ENCODE measurements at places on chromosomes 5 and 9. TPM values are rescaled to one million over a fixed set of nuclear protein-coding genes. Genes with fewer than 3 reads are reported as not detected.

Gene SGCD
- 0.05 TPM for total RNA-seq

DNA sequence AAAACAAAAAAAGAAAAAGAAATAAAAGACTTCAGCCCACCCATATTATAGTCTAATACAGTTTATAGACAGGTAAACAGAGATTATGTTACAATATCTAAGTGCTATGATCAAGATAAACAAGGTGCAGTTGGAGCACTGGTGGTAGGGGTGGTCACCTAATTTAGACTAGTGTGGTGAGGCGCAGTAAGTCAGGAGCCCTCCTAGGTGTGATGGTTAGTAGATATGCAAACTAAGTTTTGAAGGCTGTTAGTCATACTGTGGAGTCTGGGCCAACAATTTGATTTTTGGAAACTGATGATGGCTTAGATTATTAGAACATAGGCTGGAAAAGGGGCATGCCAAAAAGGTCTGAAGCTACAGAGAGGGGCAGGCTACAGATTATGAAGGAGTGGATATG lies 14.7 kb downstream of the NIPBL start:
- no peak for DNase-seq

Gene ZNF169
- total RNA-seq = 4.8 TPM

GRCh38 chr5:40834391-40834848 lies 602 bp downstream of the RPL37 start:
- no peak for DNase-seq

Gene DIMT1
- 27.7 TPM for total RNA-seq

Gene BTNL9
- 0.15 TPM for total RNA-seq

DNA sequence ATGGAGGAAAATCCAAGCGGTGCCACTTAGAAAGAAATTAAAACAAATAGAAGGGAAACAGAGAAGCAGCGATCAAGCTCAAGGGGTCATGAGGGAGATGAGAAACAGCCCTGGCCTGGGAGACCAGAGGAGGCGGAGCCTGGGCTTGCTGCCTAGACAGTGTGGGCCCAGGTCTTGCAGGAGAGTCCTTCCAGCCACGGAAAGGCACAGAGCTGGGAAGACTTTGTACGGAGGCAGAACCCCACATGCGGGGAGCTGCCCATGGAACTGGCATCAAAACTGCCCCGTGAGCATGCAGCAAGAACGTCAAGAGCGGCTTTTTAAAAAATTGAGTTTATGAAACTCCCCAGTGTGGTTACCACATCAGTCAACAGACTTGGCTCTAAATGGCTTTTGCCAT lies 119.4 kb downstream of the IRX1 start:
- DNase-seq = no peak

DNA sequence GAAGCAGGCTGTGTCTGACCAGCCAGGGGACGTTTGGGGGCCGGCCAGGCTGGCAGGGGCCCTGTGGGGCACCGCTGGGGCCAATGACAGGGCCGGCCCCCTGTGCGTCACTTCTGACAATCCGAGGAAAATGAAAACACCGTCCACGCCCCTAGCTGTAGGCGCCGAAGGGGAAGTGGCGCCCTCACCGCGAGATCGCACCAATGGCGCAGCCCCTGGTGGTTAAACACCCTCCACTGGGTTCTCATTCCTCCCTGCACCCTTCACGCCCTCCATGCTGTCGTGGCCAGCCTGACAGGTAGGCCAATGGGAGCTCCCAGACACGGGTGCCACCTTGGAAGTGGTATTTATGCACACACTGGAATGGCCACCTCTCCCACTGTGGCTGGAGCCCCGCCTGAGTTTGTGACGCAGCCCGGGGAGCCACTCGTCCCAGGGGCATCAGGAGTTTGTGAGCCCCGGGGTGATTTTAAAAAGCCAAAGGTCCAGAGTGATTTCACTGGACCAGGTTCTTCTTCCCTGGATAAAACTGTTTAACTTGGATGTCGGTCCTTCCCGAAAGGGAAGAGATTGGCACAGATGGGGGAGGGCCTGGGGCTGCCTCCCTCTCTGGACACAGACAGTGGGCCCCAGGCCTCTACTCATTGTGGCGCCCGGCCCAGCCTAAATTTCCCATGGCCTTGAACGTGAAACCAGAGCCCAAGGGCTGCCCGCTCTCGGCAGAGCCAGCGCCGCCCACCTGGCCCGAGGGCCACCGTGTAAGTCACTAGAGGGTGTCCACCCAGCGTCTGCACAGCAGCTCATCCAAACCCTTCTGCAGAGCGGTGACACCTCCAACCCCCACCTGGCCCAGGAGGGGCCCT lies 49.7 kb downstream of the NKD2 start:
- DNase-seq = no peak

- DNase-seq = no peak
Observed at GRCh38 chr5:116766470-116766947, 191.9 kb upstream of the SEMA6A start.

Gene GRIN3A
- total RNA-seq = not detected

Gene PCDHA13
- total RNA-seq = 0.10 TPM

DNA sequence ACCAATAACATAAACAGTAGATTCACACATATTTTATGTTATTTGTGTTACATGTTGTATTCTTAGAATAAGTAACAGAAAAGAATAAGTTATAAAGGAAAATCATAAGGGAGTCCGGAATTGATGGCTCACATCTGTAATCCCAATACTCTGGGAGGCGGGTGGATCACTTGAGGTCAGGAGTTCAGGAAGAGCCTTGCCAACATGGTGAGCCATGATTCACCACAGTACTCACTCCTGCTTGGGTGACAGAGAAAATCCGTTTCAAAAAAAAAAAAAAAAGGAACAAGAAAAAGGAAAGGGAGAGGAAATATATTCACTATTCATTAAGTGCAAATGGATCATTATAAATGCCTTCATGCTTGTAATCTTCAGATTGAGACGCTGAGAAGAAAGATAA lies 533.3 kb upstream of the CDH9 start:
- no peak for DNase-seq

Gene CCDC112
- total RNA-seq = 9.4 TPM

Gene CAMSAP1
- 37.7 TPM for total RNA-seq

DNA sequence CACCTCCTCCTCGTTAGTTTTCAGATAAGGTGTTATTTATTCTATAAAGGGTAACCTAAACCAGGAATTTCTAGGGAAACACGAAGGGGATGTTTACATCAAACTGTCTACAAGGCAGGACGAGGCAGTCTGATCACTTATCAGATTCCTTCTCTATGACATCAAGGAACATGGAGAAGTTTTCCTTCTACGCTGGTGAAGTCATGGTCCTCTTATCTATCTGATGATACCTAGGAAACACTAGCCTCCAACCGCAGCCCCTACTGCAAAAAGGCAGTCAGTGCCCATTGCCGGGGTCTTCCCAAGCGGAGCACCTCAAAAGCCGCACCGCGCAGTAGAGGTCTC lies 1.5 kb downstream of the MPDZ start:
- no peak for DNase-seq

Gene CDH9
- not detected for total RNA-seq

GRCh38 chr9:134275375-134275774 lies 50.9 kb upstream of the RXRA start:
- no peak for DNase-seq

DNA sequence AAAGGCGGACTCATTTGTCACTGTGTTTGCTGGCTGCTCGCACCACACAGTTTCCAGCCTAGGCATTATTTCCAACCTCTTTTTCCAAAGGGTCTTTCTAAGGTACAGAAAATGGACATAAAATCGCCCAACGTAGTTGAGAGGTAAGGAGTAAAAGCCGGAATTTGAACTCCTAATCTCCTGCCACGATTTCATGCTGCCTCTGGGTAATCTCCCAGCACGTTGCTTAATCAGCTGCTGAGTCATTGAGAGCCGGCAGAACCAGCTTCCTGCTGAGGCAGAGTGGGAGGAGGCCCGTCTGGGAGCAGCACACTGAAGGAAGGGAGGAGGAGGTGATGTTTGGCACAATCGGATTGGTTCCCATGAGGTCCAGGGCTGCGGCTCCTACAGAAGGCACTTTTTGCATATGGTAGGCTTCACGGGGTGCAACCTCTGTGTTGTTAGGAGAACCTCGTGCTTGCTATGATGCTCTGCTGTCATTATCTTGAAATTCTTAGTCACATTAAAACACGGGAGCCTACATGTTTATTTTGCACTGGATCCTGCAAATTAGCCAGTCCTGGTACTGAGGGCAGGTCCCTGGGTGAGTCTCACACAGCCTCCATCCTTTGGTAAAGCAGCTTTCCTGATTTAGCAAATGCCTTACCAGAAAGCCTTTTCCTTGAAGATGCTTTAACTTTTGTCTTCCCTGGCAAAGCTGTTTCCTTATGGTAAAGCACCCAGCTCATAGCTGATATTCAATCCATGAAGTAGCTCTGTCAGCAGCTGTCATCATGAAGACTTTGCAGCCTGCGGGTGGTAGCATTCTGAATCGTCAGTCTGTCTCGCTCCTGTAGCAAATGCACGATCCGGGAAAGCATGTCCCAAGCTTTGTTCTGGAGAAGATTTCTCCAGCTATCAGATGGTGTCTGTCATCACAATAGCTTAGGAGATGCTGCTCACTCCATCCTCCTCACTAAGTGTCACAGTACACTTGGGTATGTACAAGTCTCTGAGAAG lies 191.6 kb upstream of the MSX2 start:
- DNase-seq = peak; percentile 50

Gene MUSK
- not detected for total RNA-seq

DNA sequence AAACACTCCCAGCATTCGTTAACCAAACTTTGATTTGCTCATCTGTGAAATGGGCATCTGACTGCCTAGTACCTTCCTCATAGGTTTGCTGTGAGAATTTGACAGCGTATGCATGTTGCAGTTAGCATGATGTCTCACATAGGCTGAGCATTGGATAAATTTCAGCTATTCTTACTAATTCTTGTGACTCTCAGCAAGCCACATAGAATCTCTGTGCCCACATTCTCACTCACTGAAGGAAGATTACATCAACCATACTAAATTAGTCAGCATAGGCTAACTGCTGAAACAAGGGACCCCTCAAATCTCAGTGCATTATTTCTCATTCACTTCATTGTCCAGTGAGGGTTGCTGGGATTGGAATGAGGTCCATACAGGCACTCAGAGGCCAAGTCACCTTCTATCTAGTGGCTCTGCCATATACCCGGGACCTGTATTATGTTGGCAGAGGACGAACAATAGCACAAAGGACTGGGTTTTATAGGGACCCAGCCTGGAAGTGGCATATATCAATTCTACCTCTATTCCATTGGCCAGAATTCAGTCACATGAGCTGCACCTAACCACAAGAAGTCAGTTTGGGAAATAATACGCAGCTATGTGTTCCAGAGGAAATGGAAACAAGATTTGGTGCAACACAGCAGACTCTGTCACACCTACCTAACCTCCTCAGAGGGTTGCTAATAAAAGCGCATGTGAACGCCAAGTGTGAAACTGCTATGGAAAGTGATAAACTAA lies 4.2 kb upstream of the PTGER4 start:
- no peak for DNase-seq

GRCh38 chr5:180424094-180424493 lies 70.1 kb upstream of the CNOT6 start:
- no peak for DNase-seq

DNA sequence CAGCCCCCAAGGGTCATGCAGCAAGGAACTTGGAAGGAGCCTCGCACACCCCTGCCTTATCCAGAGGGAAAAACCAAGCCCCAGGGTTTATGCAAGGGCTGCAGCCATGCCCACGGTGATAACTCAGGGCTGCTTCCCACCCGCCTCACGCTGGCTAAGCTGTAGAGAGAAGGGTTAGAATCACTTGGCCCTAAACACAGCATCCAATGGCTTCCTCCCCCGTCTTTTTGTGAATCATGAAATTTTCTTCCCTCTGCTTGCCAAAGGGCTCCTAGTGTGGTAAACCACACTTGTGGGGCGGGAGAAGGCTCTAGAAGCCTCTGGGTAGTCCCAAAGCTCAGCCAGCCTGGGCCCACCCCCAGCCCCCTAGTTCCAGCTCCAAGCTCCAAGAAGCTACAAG lies 55.9 kb upstream of the ORM1 start:
- no peak for DNase-seq

Gene TAF1L
- total RNA-seq = not detected

DNA sequence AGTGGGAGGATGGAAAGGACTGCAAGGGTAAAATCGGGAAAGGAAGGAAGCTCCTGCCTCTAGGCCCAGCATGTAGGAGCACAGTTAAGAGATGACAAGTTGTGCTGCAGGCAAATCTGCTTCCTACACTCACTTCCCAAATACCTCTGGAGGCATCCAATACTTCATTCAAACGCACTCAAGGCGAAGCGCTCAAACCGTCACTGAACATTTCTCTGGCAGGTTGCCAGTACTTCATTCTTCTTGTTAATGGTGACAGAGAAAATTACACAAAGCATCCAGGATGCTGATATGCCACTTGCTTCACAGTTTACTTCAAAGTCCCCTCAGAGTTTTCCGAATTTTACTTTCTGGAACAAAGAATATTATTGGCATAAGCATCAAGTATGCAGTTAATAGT lies 59.8 kb downstream of the NREP start:
- peak; percentile 57 for DNase-seq

- DNase-seq = no peak
Observed at GRCh38 chr5:45038366-45038987, 229.7 kb downstream of the MRPS30 start.

Gene MELK
- total RNA-seq = 14.7 TPM

- DNase-seq = no peak
Observed at GRCh38 chr5:32559411-32559810, 25.9 kb upstream of the SUB1 start.

DNA sequence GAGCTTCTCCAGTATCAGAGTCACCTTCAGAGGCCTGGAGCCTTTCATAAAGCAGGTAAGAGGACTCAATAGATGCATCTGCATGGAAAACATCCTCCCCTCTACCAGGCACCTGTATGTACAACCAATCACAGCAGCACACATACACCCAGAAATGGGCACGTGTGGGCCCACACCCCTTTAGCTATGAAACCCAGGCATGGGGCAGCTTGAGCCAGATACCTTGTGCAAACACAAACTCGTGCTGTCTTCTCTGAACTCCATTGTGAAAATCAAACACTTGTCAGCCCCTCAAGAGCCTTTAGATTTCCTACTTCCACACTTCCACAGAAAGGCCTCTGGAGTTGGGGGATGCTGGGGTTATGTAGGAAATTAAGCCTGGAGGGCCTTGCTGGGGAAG lies 1.1 kb upstream of the CSF2 start:
- no peak for DNase-seq

Gene CKMT2
- 0.34 TPM for total RNA-seq

Gene SLCO4C1
- 0.29 TPM for total RNA-seq

DNA sequence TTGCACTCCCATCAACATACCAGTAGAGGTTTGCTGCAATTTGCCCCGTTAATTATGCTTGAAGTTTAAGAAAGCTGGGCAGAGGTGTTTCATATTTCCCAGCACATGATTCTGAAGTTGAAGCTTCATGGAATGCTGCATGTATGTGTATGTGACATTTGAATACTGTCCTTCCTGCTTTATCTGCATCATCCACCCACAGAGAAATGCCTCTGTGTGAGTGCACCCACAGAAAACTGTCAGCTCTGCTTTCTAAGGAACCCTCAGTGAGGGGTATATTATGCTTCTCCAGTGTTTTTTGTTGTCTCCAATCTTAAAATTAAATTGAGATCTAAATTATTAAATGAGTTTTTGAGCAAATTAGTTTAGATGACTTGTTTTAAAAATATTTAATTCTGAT lies 358.1 kb upstream of the PIK3R1 start:
- no peak for DNase-seq
